ENCODE measurements at places on chromosomes 16 and 17.

DNA sequence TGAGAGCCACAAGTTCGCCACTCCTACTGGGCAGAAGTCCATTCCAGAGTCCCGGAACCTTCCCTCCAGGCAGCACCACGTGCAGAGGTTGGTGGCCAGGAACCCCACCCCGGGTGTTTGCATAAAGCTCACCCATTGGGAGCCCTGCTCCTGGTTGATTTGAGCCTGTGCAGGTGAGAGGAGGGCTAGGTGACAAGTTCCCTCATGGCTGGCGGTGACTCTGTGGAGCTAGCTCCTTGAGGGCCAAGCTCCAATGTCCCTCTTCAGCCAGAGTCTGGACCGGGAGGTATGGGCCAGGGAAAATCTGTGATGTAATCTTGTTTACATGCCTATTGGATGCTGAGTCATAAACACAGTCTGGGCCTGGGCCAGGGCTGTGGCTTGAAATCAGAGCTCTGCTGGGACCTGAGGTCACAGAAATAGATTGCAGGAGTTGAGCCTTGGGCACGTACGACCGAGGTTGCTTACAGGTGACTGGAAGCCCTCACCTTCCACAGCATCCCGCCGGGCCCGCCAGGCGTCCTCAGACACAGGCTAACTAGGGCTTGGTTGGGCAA is 118.9 kb downstream of the AATF start:
- no peak for DNase-seq

- DNase-seq: no peak
These were observed 18.0 kb downstream of the XPO6 start for GRCh38 chr16:28193530-28194423.

DNA sequence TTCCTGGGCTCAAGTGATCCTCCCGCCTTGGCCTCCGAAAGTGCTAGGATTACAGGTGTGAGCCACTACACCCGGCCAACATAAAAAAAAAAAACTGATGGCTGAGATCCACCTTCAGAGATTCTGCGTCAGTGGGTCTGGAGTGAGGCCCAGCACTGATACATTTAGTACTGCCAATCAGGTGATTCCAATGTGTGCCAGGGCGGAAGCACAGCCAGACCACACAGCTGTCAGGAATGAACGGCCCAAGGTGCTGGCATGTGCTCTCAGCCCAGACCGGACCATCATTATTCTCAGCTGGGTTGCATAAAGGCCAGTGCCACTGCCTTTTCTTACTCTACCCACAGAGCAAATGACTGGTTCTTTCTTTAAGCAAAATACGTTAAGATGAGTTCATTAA is 1.2 kb upstream of the BCO1 start:
- no peak for DNase-seq

DNA sequence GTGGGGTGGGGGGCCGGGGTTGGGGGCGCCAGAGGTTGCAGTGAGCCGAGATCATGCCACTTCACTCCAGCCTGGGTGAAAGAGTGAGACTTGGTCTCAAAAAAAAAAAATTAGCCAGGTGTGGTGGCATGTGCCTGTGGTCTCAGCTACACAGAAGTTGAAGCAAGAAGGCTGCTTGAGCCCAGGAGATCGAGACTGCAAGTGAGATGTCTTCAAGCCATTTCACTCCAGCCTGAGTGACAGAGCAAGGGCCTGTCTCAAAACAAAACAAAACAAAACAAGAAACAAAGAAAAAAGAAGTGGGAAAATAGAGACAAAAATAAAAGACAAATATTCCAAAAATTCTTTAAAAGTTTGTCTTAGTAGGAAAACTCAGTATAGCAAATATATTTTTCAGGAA is 135.1 kb upstream of the CORO6 start:
- DNase-seq: no peak

Data from GM19239 (cell line).